Tibial nerve (tissue), 4 donors: ENCODE measurements at places on chromosomes 2 and 18. TPM values are rescaled to one million over a fixed set of nuclear protein-coding genes. Genes with fewer than 3 reads are reported as not detected.

DNA sequence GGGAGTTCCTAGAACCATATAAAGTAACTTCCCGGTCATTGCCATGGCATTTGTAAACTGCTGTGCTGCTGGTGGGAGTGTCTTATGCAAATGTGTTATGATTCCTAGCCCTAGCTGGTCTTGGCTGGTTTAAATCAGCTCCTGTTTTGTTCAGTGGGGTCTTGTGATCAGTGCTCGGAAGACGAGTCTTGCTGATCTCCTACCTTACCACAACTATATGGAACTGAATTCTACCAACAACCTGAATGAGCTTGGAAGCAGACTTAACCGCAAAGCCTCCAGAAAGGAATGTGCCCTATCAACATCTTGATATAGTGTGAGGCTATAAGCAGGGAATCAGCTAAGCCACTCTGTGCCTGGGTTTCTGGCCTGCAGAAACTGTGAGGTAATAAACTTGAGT lies 33.5 kb downstream of the POLE4 start:
- no peak for DNase-seq

DNA sequence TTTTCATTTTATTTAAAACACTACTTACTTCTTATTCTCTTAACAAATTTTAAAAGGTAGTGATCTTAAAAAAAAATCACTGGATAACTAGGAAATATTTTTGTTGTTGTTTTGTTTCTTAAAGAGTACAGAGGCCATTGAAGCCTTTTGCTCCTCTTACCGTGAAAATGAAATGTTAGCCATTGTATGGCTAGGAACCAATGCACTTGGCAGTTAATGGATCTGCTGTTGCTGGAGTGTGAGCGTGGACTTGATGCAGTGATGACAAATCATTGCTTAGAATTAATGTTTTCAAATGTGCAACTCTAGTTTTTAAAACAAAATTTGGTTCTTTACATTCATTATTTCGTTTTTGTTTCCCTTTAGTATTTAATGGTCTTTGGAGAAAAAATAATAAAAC lies 162.3 kb downstream of the HAUS1 start:
- no peak for DNase-seq

DNA sequence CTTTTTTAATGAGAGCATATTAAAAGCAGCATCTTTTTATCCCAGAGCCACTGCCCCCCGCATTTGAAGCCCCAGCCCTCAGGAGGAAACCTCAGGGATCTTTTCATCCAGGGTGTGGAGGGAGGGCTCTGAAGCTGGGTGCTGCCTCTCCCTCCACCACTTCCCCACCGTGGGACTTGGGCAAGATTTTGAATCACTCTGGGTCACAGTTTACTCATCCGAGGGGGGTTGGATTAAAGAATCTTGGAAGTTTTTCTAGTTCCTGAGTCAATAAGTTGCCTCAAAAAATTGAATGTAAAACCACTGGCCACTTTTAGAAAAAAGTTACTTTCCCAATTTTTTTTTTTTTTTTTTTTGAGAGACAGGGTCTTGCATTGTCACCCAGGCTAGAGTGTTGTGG lies 62.0 kb upstream of the ANKRD44 start:
- DNase-seq: no peak

- no peak for DNase-seq
These were observed 79.9 kb downstream of the HNRNPLL start for GRCh38 chr2:38522754-38523349.

Gene POMC
- total RNA-seq: 9.8 TPM
